Neural progenitor cell (in vitro differentiated cells): ENCODE measurements at places on chromosomes 1 and 21. TPM values are rescaled to one million over a fixed set of nuclear protein-coding genes. Genes with fewer than 3 reads are reported as not detected.

- no peak for DNase-seq
Measured at GRCh38 chr1:5717031-5717682, 275.1 kb downstream of the NPHP4 start.

DNA sequence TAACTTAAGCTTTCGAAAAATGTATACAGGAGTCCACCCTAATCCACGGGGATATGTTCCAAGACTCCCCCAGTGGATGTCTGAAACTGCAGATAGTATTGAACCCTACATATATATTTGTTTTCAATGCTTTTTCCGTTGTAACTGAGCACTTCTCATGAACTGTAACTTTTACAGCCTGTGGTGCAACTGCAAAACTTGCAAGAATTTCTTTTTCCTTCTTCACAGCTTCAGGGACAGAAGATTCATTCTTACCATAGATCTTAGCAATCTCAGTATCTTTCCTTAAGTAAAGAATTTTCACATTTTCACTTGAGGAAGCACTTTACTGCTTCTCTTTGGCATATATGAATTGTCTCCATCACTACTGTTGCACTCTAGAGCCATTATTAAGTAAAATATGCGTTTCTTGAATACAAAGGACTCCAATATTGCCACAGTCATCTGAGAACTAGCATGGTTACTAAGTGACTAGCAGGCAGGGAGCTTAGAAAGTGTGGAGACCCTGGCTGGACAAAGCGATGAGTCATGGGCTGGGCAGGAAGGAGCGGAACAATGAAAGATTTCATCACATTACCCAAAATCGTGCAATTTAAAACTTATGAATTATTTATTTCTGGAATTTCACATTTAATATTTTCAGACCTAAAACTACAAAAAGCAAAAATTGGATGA is 14.1 kb downstream of the DPYD start:
- DNase-seq: no peak

DNA sequence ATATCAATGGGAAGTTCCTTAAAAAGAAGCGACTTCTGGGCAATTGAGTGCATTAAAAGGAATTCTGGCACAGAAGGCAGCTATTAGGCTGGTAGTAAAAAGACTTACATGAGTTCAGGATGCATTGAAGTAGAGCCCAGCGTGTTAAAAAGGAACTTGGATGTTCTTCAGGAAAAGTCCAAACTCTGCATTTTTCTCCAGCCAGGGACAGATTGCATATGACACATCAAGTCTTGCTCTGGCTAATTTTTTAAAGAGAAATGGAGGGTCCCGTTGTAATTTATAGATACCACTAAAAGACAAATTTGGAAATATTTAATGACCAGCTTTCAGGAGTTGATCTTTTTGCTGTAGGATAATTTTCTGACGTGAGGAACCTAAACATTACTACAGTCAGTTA is 1.2 kb downstream of the TPRG1L start:
- no peak for DNase-seq

DNA sequence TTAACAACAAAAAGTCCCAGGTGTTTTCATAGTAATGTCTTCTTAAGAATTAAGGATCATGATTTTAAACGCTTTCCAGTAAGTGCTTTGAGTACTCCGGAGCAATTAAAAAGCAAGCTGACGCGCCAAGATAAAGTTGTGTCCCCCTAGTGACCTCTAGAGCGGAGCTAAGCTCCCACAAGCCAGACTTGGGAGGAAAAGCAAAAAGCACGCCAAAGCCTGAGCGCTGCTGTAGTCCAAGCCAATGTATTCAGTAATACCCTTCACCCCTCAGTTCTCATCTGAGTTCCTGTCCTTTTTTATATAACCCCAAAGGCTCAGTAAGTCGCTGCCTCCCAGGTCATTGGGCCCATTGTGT is 3.5 kb upstream of the SLC44A5 start:
- peak; percentile 73 for DNase-seq

- no peak for DNase-seq
Measured at GRCh38 chr1:182857212-182857611, 18.1 kb downstream of the DHX9 start.

- DNase-seq: no peak
Measured at GRCh38 chr1:247113094-247113497, 8.9 kb upstream of the ZNF669 start.

DNA sequence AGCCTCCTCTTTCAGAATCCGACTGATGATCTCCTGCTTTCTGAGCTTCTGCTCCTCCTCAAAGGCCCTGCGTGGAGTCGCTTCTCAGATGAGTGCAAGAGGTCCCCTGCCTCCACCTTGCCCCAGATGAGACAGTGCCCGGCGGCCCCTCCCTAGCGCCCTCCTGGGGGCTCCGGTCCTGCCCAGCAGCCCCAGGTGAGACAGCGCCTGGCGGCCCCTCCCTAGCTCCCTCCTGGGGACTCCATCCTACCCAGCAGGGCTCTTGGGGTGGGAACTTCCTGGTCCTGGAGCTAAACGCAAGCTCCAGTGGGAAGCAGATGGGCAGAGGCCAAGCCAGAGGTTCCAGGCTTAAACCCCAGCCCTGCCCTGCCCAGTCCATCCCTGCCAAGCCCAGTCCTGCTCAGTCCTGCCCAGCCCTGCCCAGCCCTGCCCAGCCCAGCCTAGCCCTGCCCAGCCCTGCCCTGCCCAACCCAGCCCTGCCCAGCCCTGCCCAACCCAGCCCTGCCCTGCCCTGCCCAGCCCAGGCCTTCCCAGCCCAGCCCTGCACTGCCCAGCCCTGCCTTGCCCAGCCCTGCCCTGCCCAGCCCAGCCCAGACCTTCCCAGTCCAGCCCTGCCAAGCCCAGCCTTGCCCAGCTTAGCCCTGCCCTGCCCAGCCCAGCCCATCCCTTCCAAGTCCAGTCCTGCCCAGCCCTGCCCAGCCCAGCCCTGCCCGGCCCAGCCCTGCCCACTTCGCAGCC is 34.6 kb downstream of the CFAP74 start:
- no peak for DNase-seq

GRCh38 chr1:34371829-34372532 is 195.3 kb downstream of the C1orf94 start:
- no peak for DNase-seq

Gene OLIG2
- total RNA-seq: 0.15 TPM in 1 of 2 replicates, not detected in the other

Gene SERBP1
- total RNA-seq: 399 and 534 TPM in 2 replicates

Gene ADAMTSL4
- not detected in 2 replicates for total RNA-seq

Gene PAPPA2
- total RNA-seq: 0.17 and 0.65 TPM in 2 replicates

Gene TMEM222
- 7.4 and 28.7 TPM in 2 replicates for total RNA-seq

Gene CD1D
- total RNA-seq: 0.77 TPM in 1 of 2 replicates, not detected in the other

Gene NKAIN1
- 14.5 and 24.0 TPM in 2 replicates for total RNA-seq

Gene TAL1
- total RNA-seq: not detected in 2 replicates
